Activated CD4-positive, alpha-beta T cell treated with anti-CD3 and anti-CD28 coated beads, Interleukin-2, amount 50 U/mL, for 24 hours (primary cell): ENCODE measurements at places on chromosomes 7 and 10.

DNA sequence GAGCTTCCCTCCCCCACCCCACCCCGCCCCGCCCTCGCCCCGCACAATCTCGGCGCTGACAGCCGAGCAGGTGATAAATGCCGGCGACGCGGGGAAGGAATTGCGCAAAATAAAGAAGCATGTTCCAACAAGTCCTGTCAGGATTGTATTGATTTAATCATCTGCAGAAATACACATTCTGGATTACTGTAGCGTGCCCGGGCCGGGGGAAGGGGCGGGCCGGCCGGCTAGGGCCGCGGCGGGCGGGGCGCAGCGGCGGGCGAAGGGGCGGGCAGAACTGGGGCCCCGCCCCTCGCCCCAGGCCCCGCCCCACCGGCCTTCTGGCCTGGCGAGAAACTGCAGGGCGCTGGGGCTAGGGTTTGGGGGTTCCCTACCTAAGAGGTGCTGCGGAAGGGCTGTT, 88.9 kb upstream of the PAX2 start:
- DNase-seq, result no peak

GRCh38 chr10:70320751-70321150, 36.9 kb upstream of the NPFFR1 start:
- no peak for DNase-seq

GRCh38 chr7:45081670-45081974, 7.1 kb downstream of the NACAD start:
- DNase-seq, result no peak

GRCh38 chr7:16989811-16990413, 108.1 kb upstream of the AGR3 start:
- DNase-seq, result no peak

DNA sequence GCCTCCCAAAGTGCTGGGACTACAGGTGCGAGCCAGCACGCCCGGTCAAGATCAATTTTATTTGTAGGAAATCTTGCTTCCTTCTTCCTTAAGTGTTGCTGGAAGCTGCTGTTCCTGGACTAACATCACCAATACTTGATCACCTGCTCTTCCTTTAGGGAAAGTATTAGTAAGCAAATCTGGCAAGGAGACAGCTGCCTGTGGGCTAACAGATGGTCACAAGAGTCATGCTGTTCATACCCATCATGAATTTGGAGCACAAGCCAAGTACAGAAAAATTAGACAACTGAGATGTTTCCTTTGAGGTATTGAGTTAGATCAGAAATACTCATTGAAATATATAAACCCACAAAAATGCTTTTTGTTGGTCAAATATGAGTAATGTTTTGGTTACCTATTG, 27.9 kb downstream of the BAIAP2L1 start:
- DNase-seq, result no peak
